ENCODE measurements at places on chromosomes 12 and 14.

GRCh38 chr12:52404951-52405350 lies 1.2 kb downstream of the KRT82 start:
- no peak overlapping the region for H3K27ac ChIP-seq
- peaks cover 41% of the 10 kb centered on the region for H3K27me3 ChIP-seq
- H3K4me3 ChIP-seq, result no peak overlapping the region
- no peaks in the 10 kb centered on the region for H3K36me3 ChIP-seq
- H3K4me1 ChIP-seq, result no peaks in the 10 kb centered on the region

DNA sequence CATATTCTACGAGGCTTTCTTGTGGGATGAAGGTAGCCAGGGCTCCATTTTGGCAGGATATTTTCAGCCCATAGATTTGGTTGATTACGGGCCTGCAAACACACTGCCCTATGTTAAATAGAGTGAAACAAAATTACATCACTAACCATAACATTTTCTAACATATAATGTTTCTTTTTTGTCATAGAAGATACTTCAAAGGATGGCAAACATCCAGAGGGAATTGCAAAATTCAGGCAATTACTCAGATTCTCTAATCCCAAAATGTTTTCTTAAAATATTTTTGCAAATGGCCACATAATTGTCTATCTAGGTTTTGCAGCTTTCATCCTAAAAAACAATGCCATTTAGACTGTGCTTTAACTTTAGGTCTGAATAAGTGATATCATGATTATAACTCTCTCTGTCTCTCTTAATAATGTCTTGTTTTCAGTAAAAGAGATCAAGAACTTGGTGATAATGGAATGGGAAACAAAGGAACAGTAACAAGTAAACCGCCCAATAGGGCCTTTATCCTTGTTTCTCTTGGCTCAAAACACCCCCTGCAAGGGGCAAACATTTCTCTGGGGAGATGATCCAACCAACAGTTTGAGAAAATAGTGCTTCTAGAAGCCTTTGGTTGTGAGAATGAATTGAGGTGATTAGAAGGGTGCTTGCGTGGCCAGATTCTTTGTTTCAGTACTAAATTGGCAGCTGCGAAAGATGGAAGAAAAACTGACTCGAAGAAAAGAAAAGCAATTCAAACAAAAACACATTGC lies 54.4 kb upstream of the BTG1 start:
- no peak overlapping the region for H3K27ac ChIP-seq
- H3K36me3 ChIP-seq, result no peaks in the 10 kb centered on the region
- no peak for DNase-seq
- H3K27me3 ChIP-seq, result no peaks in the 10 kb centered on the region
- no peak overlapping the region for H3K4me3 ChIP-seq

DNA sequence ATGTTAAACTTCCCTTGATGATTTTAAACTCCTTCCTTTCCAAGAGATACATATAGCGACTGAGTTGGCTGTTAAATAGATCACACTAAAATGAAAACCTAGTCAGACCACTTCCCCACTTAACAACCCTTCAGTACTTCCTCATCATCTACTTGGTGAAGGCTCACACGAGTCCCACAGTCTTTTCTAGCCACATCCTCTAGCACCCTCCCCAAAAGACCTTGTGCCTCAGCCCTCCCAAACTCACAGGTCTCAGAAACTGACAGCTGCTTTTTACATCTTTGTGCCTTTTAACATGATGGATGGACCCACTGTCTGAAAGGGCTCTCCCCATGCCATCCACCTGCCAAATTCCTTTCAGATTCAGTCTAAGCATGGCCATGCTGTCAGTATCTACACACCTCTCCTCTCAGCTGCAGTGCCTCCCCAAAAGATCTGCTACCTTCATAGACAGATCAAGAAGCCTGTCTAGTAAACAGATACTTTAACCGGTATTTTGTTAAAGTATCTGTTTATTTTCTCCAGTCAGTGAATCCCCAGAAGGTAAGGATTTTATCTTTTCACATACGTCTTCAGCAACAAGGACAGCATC lies 65.1 kb upstream of the GPHB5 start:
- H3K27me3 ChIP-seq, result no peaks in the 10 kb centered on the region
- no peak overlapping the region for H3K27ac ChIP-seq
- no peak overlapping the region for H3K4me3 ChIP-seq
- no peaks in the 10 kb centered on the region for H3K4me1 ChIP-seq
- no peak for DNase-seq

GRCh38 chr12:70618371-70618770 lies 18.9 kb downstream of the PTPRB start:
- no peak overlapping the region for H3K4me3 ChIP-seq
- DNase-seq, result no peak
- peaks cover 7% of the 10 kb centered on the region for H3K4me1 ChIP-seq
- H3K27ac ChIP-seq, result no peak overlapping the region
- H3K27me3 ChIP-seq, result no peaks in the 10 kb centered on the region
- H3K36me3 ChIP-seq, result no peaks in the 10 kb centered on the region

DNA sequence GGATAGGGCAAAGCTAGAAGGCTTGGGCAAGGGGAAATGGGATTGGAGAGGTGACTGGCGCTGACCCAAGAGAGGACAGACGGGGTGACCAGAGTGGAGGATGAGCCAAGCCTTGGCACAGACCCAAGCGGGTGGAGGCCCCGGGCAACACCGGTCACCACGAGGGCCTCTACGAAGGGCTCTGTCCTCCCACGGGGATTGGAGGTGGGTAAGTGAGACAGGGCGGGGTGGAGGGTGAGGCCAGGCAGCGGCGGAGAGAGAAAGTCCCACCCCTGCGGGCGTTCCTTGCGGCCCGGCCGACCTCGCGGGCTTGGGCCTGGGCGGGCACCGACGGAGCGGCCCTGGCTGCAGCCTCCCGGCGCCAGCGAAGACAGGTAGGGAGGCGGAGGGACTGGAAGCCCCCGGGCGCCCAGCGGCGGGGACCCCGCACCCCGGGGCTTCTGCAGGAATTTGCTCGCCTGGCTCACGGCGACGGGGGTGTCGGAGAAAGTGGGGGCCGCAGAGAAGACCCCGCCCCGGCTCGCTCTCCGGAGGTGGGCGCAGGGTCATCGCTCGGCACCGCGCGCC lies at the start of gene PAPLN:
TSS of gene PAPLN (plus strand) at position 288 of the 567 bp plus-strand sequence. CDS start 2,273 bp downstream, outside the sequence.
- peaks cover 92% of the 10 kb centered on the region for H3K27me3 ChIP-seq
- DNase-seq, result peak; percentile 24
- H3K4me1 ChIP-seq, result peaks cover 41% of the 10 kb centered on the region
- H3K36me3 ChIP-seq, result no peaks in the 10 kb centered on the region
